ENCODE measurements at places on chromosomes 3 and 15.

- no peaks in the 10 kb centered on the region for H3K4me1 ChIP-seq
- no peaks in the 10 kb centered on the region for H3K27me3 ChIP-seq
- DNase-seq = no peak
- H3K27ac ChIP-seq = no peak overlapping the region
Observed at GRCh38 chr15:62369454-62369853, 204.4 kb upstream of the C2CD4B start.

DNA sequence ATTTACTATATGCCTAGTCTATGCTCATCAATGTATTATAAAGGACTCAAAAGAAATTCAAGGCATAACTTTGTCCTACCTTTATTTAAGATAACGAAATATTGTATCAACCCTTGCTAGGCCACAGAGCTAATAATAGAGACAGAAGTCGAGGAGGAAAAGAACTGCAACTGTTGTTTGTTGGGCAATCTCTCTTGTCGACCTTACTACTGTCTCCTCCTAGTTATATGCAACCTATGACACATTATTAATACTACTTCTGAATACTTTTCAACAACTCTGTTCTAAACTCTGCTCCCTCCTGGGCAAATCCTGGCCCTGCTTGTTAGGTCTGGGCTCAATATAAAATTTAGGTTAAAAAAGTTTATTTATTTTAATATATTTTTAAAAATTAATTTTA is 24.6 kb downstream of the SPPL2A start:
- no peaks in the 10 kb centered on the region for H3K27me3 ChIP-seq
- no peak overlapping the region for H3K4me3 ChIP-seq
- no peaks in the 10 kb centered on the region for H3K4me1 ChIP-seq
- DNase-seq = no peak
- H3K27ac ChIP-seq = no peak overlapping the region
- no peaks in the 10 kb centered on the region for H3K36me3 ChIP-seq

- no peak overlapping the region for H3K27ac ChIP-seq
- H3K36me3 ChIP-seq = no peaks in the 10 kb centered on the region
- H3K4me3 ChIP-seq = no peak overlapping the region
- no peak for DNase-seq
- peaks cover 6% of the 10 kb centered on the region for H3K27me3 ChIP-seq
Observed at GRCh38 chr3:10993729-10994065, 1.1 kb downstream of the SLC6A1 start.

- no peaks in the 10 kb centered on the region for H3K27me3 ChIP-seq
Observed at GRCh38 chr3:126474498-126475412, 936 bp downstream of the ZXDC start.

GRCh38 chr3:52451237-52452083 is 2.4 kb downstream of the TNNC1 start:
- DNase-seq = no peak
- no peaks in the 10 kb centered on the region for H3K27me3 ChIP-seq
- H3K4me1 ChIP-seq = no peaks in the 10 kb centered on the region
- no peaks in the 10 kb centered on the region for H3K36me3 ChIP-seq
- no peak overlapping the region for H3K27ac ChIP-seq

DNA sequence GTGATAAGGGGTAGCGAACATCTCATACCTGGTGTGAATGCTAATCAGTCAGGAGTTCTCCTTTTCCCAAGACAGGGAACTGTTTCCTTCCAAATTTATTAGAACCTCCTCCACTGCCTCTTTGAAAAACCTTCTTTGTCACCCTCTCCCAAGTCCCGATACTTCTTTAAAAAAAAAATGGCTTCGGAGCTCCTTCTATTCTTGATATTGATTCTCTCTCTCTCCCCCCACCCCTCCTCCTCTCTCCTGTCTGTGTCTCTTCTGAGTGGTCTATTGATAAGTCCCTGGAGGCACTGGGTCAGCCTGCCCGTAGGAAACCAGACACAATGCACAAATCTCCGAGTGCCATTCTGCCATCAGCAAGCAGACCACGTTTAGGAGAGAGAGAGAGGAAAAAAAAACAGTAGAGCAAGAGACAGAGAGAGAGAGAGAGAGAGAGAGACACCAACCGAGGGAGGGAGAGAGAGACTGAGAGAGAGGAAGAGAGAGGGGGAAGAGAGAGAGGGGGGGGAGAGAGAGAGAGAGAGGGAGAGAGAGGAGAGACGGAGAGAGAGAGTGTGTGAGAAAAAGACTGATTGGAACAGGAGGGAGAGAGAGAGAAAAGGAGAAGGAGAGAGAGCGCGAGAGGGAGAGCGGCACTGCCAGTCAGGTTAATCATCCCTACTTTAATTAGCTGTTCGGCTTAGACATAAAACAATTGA is 160.9 kb downstream of the TIGIT start:
- no peaks in the 10 kb centered on the region for H3K27me3 ChIP-seq
- H3K4me1 ChIP-seq = no peaks in the 10 kb centered on the region

- no peak overlapping the region for H3K4me3 ChIP-seq
- no peaks in the 10 kb centered on the region for H3K4me1 ChIP-seq
- H3K27ac ChIP-seq = no peak overlapping the region
- H3K36me3 ChIP-seq = no peaks in the 10 kb centered on the region
- no peak for DNase-seq
Observed at GRCh38 chr15:77985931-77986480, 91.5 kb downstream of the TBC1D2B start.

DNA sequence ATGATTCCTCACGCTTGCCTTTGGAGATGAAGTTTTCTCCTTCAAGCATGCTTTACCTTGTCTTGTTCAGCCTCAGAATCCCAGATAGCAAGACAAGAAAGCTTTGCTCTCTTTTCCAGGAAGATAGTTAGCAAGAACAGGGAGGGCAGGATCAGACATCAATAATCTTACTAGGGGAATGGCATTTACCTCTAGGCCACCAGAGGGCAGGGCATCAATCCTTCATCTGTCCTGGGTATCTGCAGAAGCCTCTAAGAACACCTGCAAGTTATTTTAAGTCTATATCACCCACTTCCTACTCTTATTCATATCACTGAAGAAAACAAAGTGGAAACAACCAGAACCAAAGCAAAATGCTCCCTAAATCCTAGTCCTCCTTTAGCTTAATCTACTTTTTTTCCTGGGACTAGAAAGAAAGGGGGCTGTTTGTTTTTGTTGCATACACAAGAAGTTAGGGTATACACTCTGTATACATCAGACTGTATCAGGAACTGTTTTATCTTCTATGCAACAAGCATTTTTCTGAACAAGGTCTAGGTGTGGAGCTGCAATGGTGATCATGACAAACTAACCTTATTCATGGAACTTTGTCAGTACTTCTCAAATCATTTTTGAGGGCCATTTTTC is 862.5 kb downstream of the CADM2 start:
- H3K27me3 ChIP-seq = no peaks in the 10 kb centered on the region
- no peaks in the 10 kb centered on the region for H3K4me1 ChIP-seq
- no peaks in the 10 kb centered on the region for H3K36me3 ChIP-seq
- no peak overlapping the region for H3K4me3 ChIP-seq
- DNase-seq = no peak
